ENCODE measurements at places on chromosomes 1 and 21.

- no peaks in the 10 kb centered on the region for H3K36me3 ChIP-seq
- H3K27me3 ChIP-seq = peaks cover 11% of the 10 kb centered on the region
- DNase-seq = peak; percentile 16
- no peak overlapping the region for H3K4me3 ChIP-seq
- no peak overlapping the region for H3K27ac ChIP-seq
- H3K4me1 ChIP-seq = peaks cover 4% of the 10 kb centered on the region
Observed at GRCh38 chr21:44583800-44584147, 3.4 kb upstream of the KRTAP10-5 start.

DNA sequence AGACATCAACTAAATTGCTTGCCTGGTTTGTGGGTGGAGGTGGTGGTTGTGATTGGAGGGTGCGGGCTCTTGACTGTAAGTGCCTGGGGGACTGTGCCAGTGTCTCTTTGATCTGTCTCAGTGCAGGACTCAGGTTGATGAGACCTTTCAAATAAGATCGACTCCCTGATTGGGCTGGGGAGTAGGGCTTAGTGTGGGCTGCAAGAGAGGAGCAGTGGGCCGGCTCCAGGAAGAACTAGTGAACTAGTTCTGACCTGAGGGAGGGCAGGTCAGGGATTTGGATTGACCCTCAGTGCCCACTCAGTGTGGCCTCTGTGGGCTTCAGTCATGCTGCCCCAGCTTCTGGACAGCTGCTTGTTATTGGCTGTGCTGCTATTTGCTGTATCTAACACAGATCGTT lies 130.6 kb upstream of the CACNA1E start:
- no peak overlapping the region for H3K27ac ChIP-seq
- H3K36me3 ChIP-seq = no peaks in the 10 kb centered on the region
- no peaks in the 10 kb centered on the region for H3K4me1 ChIP-seq
- no peak for DNase-seq
- H3K4me3 ChIP-seq = no peak overlapping the region
- no peaks in the 10 kb centered on the region for H3K27me3 ChIP-seq

DNA sequence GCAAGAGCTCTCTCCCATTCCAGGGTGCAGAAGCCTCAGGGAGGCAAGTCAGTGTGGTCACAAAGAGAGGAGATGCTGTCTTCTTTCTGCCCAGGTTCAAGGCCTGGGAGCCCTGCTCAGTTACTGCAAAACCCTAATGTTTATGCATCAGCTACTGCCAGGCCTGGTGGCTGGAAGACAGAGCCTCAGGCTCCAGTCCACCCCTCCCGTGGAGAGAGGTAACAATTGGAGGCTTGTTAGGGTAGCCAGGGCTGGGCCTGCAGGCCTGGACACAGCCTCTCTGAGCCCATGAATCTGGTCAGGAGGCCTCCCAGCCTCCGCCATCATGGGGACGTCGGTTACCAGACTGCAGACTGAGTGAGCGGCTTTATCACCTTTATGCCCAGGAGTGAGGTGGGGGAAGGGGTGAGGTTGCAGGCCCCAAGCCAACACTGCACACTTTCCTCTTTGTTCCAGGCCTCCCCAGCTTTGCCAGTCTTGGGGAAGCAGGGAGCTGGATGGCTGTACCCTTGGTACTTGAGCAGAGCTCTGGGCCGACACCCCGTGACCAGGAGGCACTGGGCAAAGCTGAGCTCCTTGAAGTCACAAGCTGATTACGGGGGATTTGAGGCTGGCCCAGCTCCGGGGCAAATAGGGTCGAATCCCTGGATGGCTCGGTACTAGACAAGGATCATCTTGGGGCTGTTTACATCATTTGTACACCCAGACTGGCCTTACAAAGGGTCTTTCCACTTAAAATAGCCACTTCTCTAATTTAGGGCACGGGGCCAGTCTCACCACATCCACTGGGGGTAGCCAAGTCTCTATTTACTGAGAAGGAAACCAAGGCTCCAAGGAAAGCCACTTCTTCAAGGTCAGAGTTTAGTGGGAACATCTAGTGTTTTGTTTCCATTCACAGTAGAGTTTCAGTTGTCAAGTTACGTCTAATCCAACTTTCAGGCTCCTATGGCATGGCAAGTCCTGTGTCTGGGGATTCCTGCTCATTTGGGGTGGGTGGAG lies 5.2 kb downstream of the SLC2A1 start:
- peak overlapping the region; percentile 9 for H3K4me3 ChIP-seq
- H3K27ac ChIP-seq = peak overlapping the region; percentile 64
- H3K4me1 ChIP-seq = peaks cover 55% of the 10 kb centered on the region
- H3K27me3 ChIP-seq = no peaks in the 10 kb centered on the region
- H3K36me3 ChIP-seq = peaks cover 19% of the 10 kb centered on the region

DNA sequence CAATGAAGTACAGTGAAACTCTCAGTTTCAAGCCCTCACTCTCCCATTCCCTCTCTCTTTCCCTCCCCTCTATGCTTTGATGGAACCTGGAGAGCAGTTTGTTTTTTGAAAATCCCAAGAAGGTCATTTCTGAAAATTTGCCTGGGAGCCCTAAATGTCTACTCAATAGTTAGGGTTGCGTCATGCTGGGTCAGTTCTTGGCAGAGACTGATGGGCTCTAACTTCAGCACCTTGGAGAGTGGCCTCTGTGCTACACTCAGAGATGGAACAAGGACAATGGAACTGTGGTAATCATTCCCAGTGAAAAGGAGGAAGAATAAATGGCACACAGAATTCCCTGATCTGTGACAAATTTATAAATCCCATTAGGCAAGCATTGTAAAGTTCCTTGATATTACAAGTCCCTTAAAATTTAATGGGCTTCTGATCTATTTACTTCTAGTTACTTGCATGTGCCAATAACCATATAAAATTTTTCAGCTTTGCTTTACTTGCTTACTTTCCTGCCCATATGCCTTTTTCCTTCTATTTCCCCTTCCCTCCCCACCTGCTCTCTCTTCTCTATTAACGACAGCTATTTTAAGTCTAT lies 182.9 kb upstream of the KCND3 start:
- H3K36me3 ChIP-seq = no peaks in the 10 kb centered on the region
- H3K4me3 ChIP-seq = no peak overlapping the region
- DNase-seq = no peak
- peaks cover 10% of the 10 kb centered on the region for H3K27me3 ChIP-seq
- no peak overlapping the region for H3K27ac ChIP-seq
- H3K4me1 ChIP-seq = no peaks in the 10 kb centered on the region

DNA sequence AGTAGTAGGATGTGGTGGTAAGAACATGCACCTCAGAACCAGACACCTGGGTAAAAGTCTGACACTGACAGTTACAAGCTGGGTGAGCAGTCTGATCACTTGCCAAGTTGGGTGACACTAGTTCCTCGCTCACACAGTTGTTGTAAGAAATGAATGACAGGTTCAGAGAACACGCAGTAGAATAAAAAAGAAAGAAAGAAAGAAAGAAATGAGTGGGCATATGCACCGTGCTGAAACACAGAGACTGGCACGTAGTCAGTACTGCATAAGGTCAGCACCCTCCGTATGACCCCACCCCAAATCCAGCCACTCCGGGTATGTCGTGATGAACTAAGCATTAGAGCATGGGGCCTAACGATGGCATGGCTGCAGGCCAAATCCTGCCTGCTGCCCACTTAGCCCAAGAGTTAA lies 90.6 kb downstream of the GLUL start:
- no peaks in the 10 kb centered on the region for H3K27me3 ChIP-seq
- no peaks in the 10 kb centered on the region for H3K36me3 ChIP-seq
- H3K4me3 ChIP-seq = no peak overlapping the region
- H3K4me1 ChIP-seq = peaks cover 5% of the 10 kb centered on the region
- DNase-seq = no peak
- no peak overlapping the region for H3K27ac ChIP-seq

- H3K36me3 ChIP-seq = no peaks in the 10 kb centered on the region
- H3K27me3 ChIP-seq = no peaks in the 10 kb centered on the region
- H3K4me1 ChIP-seq = no peaks in the 10 kb centered on the region
Observed at GRCh38 chr1:107668762-107669161, 296.2 kb downstream of the VAV3 start.

- DNase-seq = no peak
- no peaks in the 10 kb centered on the region for H3K4me1 ChIP-seq
- H3K27me3 ChIP-seq = no peaks in the 10 kb centered on the region
- H3K4me3 ChIP-seq = no peak overlapping the region
- no peaks in the 10 kb centered on the region for H3K36me3 ChIP-seq
- no peak overlapping the region for H3K27ac ChIP-seq
Observed at GRCh38 chr1:64755361-64755760, 10.5 kb downstream of the RAVER2 start.

GRCh38 chr1:86753700-86754099 lies 49.3 kb downstream of the SH3GLB1 start:
- DNase-seq = no peak
- no peak overlapping the region for H3K4me3 ChIP-seq
- no peak overlapping the region for H3K27ac ChIP-seq
- H3K36me3 ChIP-seq = no peaks in the 10 kb centered on the region
- H3K4me1 ChIP-seq = no peaks in the 10 kb centered on the region

DNA sequence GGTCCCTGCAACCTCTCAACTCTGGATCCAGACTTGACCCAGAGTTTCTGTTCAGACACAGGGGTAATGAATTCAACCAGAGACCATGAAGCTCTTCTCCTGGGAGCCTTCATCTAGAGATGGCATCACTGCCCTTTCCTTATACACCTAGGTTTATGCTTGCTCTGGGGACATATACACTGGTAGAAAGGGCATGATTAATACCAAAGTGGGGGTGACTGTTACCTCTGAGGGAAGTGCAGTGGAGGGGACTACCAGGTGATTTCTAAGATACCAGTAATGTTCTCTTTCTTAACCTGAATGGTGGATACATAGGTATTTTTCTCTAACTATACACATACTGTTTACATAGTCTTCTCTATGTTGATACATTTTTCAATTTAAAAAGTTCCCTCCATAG lies 48.4 kb downstream of the JAK1 start:
- no peak for DNase-seq
- no peak overlapping the region for H3K4me3 ChIP-seq
- H3K27ac ChIP-seq = no peak overlapping the region
- H3K36me3 ChIP-seq = no peaks in the 10 kb centered on the region
- peaks cover 33% of the 10 kb centered on the region for H3K4me1 ChIP-seq

- no peak overlapping the region for H3K4me3 ChIP-seq
- no peak for DNase-seq
- no peaks in the 10 kb centered on the region for H3K36me3 ChIP-seq
Observed at GRCh38 chr1:218249338-218250140, 35.6 kb upstream of the RRP15 start.

GRCh38 chr21:35559829-35560225 lies 500.5 kb downstream of the SETD4 start:
- no peak overlapping the region for H3K27ac ChIP-seq
- no peaks in the 10 kb centered on the region for H3K4me1 ChIP-seq
- no peak for DNase-seq

GRCh38 chr21:40257342-40257741 lies 390.1 kb downstream of the PCP4 start:
- no peak for DNase-seq
- H3K4me1 ChIP-seq = no peaks in the 10 kb centered on the region
- no peaks in the 10 kb centered on the region for H3K36me3 ChIP-seq

DNA sequence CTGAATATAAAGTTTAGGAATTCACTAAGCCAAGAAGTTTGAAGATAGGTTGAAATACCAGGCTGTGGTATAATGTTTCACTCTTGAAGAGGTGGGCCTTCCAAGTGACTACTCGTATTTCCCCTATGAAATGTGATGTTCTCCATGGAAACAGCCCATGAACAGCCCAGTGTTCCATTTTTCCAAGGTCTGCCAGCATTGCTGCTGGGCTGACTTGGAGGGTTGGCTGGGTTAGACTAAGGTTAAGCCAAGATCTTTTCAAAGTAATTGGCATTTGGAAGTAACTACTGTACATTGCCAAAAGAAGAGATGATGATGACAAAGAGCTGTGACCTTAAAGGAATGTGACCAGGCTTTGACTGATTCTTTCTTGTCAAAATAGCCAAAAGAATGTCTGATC lies 73.8 kb downstream of the RPE65 start:
- no peaks in the 10 kb centered on the region for H3K36me3 ChIP-seq
- no peak overlapping the region for H3K27ac ChIP-seq
- no peaks in the 10 kb centered on the region for H3K4me1 ChIP-seq
- DNase-seq = no peak
- no peaks in the 10 kb centered on the region for H3K27me3 ChIP-seq

- H3K4me3 ChIP-seq = peak overlapping the region; percentile 67
- H3K4me1 ChIP-seq = peaks cover 25% of the 10 kb centered on the region
- peak overlapping the region; percentile 87 for H3K27ac ChIP-seq
- no peaks in the 10 kb centered on the region for H3K27me3 ChIP-seq
- DNase-seq = no peak
- H3K36me3 ChIP-seq = no peaks in the 10 kb centered on the region
Observed at GRCh38 chr1:203626910-203627246, 246 bp downstream of the ATP2B4 start.

DNA sequence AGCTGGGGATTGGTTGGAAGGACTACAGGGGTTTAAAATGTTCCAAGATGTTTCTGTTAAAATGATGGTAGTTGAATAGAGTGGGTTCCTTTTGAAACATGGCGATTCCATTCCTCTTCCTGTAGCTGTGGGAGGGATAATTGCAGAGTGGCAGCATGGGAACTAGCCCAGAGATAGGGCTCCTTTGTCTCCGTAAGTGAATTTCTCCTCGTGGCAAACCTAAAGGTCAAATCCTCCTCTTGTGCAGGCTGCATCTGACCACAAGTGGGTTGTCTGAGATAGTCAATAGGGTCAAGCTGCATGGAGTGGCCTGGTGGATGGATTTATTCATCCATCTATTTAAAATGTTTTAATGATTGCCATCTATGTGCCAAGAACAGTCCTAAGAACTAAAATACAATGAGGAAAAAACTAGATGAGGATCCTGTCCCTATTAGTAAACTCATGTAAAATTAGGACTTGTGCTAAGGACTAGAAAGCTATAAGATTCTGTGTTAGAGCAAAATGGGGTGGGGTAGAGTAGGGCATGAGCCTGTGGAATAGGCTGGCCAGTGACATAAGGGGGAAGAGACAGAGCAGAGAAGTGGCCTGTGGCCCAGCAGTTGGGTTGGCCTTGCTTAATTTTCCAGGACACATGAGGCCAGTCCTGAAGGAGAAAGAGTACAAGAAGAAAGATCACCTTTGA lies 89.1 kb upstream of the IVNS1ABP start:
- H3K27me3 ChIP-seq = no peaks in the 10 kb centered on the region
- no peak overlapping the region for H3K4me3 ChIP-seq
- peaks cover 8% of the 10 kb centered on the region for H3K4me1 ChIP-seq
- no peak for DNase-seq
- H3K36me3 ChIP-seq = no peaks in the 10 kb centered on the region

- no peaks in the 10 kb centered on the region for H3K36me3 ChIP-seq
- H3K27me3 ChIP-seq = no peaks in the 10 kb centered on the region
- no peak overlapping the region for H3K27ac ChIP-seq
Observed at GRCh38 chr1:26340047-26340481, 13.9 kb downstream of the CRYBG2 start.

GRCh38 chr1:39646232-39647081 lies 7.0 kb upstream of the HEYL start:
- H3K27ac ChIP-seq = no peak overlapping the region
- H3K36me3 ChIP-seq = no peaks in the 10 kb centered on the region
- no peak for DNase-seq
- H3K4me3 ChIP-seq = no peak overlapping the region

- H3K27me3 ChIP-seq = no peaks in the 10 kb centered on the region
- H3K27ac ChIP-seq = no peak overlapping the region
- no peak overlapping the region for H3K4me3 ChIP-seq
- no peaks in the 10 kb centered on the region for H3K36me3 ChIP-seq
- DNase-seq = no peak
Observed at GRCh38 chr21:17697473-17697872, 84.8 kb upstream of the BTG3 start.

GRCh38 chr1:212205006-212205405 lies 80.2 kb upstream of the PPP2R5A start:
- H3K4me1 ChIP-seq = no peaks in the 10 kb centered on the region
- H3K27me3 ChIP-seq = no peaks in the 10 kb centered on the region
- H3K36me3 ChIP-seq = no peaks in the 10 kb centered on the region

Measured in T-cell (primary cell).